ENCODE measurements at places on chromosomes 1 and 21. TPM values are rescaled to one million over a fixed set of nuclear protein-coding genes. Genes with fewer than 3 reads are reported as not detected.

- DNase-seq: peak; percentile 85
Observed at GRCh38 chr1:180269645-180270529, 39.8 kb downstream of the LHX4 start.

DNA sequence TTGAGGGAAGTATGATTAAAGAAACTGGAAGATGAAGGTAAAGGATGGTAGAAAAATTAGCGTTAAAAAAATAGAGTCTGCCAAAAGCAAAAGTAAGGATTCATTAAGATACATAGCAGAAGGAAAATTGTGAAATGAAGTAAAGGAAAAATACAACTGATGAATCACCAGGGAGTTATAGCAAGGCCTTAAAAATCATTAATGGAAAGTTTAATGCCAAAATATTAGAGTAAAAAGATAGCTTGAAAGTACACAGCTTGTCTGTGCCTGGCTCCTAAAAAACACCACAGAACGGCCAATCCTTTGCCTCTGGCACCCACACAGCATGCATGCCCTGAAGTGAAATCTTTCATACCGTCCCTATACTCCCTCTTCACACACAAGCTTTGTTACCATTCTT, 66.9 kb upstream of the APOBEC4 start:
- no peak for DNase-seq

- no peak for DNase-seq
Observed at GRCh38 chr1:190029441-190029840, 448.2 kb downstream of the BRINP3 start.

The RBM11 gene
- total RNA-seq: 8.3 TPM

- DNase-seq: peak; percentile 14
Observed at GRCh38 chr1:52119301-52120079, 22.4 kb upstream of the ZFYVE9 start.

The AJAP1 gene
- total RNA-seq: 0.23 TPM

The SOD1 gene
- 123 TPM for total RNA-seq

The TNFRSF14 gene
- total RNA-seq: not detected

The DDI2 gene
- total RNA-seq: 34.8 TPM

DNA sequence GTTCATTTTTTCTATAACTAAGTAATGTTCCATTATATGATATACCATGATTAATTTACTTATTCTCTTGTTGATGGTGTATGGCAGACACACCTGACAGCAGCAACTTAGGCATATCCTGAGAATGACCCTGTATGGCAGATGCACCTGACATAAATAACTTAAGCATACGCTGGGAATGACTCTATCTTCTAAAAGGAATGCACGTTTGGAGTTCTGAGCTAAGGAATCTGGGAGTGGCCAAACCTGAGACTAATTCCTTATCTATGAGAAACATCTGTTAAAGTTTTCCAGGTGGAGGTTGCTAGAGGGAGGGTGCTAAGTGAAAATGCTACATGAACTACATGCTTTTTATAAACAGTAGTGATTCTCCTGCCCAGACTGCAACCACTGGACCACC, 96.7 kb upstream of the RGS18 start:
- DNase-seq: peak; percentile 21

GRCh38 chr1:194004146-194004545, 817.7 kb upstream of the B3GALT2 start:
- DNase-seq: peak; percentile 1

GRCh38 chr1:40658751-40659648, 6.5 kb downstream of the RIMS3 start:
- DNase-seq: no peak

The MATN1 gene
- total RNA-seq: 0.31 TPM

The NBPF6 gene
- not detected for total RNA-seq

The KRTAP20-4 gene
- total RNA-seq: not detected

- DNase-seq: no peak
Observed at GRCh38 chr1:214573386-214574318, 22.2 kb upstream of the PTPN14 start.

- DNase-seq: peak; percentile 91
Observed at GRCh38 chr1:18743233-18743632, 112.6 kb downstream of the PAX7 start.

The MKNK1 gene
- total RNA-seq: 11.8 TPM

DNA sequence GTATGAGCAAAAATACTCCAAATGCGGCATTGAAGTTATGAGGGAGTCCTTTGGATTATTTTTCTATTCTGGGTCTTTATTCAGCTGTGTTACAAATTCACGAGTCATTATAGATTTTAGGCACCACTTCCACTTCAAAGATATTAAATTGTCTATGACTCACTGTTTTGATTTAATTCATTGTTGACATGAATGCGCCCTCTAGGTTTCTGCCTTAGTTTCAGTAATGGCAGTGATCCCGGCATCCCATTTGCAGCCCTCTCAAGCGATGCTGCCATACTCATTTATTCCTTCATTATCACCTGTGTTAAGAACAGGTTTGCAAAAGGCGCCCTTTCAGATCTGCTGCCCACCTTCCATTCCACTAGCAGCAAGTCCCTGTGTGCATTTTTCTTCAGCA, 14.0 kb downstream of the RSPO1 start:
- no peak for DNase-seq

The RHBG gene
- total RNA-seq: 1.7 TPM

DNA sequence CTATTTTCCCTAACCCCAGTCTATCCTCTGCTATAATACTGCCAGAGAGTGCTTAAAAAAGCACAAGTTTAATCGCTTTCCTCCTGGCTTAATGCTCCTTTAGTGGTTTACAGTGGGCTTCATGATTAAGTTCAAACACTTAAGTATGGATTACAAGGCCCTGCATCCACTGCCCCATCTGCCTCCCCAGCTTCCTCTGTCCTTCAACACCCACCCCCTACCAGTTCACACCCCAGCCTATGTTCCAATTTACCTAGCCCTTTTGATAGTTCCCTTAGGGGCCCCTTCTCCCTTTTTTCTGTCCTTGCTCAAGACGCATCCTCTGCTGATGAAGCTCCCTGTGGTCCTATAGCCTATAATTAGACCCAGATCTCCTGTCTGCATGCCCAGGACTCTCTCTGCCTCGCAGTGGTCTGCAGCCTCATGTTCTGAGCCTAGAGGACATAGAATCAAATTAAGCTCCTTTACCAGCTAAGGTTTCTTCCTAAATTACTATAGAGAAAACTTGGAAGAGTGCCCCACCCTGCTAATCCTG, 212.5 kb downstream of the FGGY start:
- no peak for DNase-seq

- no peak for DNase-seq
Observed at GRCh38 chr1:209302779-209303568, 280.5 kb upstream of the CAMK1G start.

DNA sequence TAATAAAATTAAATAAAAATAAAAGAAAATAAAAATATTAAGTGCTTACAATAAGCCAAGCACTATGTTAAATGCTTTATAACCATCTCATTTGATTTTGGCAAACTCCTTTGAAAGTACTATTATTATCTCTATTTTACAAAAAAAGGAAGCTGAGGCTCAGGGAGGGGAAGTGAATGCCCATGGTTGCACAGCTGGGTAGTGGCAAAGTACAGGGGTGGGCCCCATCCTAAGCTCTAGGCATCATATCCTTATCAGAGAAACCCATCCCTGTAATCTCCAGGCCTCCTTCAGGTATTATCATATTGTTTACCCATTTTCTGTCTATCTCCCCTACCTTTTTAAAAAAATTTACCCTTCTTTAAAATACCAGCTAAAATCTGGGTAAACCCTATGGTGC, 2.3 kb upstream of the MED18 start:
- DNase-seq: no peak

DNA sequence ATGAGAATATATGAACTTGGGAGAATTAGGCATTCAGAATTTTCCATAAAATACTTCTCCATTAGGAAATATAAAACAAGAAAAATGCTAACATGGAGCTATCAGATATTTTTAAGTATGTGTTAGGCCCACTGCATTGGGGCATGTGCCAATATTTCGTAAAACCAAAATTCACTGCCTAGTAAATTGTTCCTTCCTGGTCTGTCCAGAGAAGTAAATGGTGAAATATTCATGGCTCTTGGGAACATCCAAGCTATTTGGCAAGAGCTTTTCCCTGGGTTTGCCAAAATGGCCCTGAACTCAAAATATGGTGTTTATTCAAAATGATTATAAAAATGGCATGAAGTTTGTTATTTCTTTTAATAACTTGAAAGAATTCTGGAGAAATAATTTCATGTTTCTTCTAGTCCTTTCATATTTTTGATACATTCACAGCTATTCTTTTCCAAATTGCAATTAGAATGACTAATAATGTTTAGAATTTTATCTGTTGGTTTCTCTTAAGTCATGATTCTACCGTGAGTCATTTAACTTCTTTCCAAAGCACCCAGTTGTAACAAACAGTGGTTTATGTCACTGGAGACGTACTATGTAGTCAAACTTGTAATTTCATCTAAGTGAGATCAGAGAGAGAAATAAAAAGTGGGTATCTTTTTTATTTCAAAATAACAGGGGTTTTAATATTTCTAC, 25.7 kb upstream of the SLC19A2 start:
- DNase-seq: no peak

- DNase-seq: no peak
Observed at GRCh38 chr1:87730274-87731216, 401.9 kb downstream of the LMO4 start.

GRCh38 chr1:163305441-163305840, 16.3 kb upstream of the NUF2 start:
- DNase-seq: no peak

DNA sequence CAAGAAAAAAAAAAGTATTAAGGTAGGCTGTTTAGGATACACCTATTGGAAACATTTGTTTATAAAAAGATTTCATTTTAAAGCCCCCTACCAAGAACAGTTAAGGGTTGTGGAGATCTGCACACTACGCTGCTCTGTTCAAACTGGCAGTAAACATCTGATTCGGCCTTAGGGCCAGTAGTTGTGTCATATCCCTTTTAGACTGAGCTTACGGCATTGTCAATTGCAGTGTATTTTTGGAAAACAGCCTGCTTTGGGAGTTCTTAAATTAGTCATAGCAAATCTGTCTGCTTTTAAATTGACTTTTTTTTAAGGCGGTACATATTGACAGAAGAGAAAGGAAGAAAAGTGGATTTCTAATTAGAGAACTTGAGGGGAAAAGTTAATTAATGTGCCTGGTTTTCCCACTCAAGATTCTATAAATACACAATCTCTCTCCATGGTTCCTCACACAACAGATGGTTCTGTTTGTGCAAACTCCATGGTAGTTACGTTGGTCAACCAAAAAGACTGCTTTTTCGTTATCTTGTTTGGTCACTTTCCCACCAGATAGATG, 1.7 kb upstream of the ELK4 start:
- no peak for DNase-seq

The SDHB gene
- 72.8 TPM for total RNA-seq

Measured in GM23338 (cell line).